WTC11 (cell line): ENCODE measurements at places on chromosomes 5 and 9.

DNA sequence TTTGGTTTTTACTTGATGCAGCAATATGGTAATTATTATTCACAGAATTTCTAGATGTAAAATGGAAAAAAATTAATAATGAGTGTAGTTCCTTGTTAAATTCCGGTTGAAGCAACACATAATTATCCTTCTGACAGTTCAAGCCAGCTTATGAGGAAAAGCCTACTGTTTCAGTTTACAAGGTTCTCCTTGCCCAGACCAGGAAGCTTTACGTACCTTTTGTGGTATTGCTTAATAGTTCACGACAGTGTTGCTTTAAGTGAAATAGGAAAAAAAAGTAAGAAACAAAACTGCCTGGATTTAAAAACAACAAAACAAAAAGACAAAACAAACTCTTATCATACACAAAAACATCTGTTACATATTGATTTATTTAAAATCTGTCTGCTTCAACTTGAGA is 547.3 kb upstream of the C9orf72 start:
- DNase-seq = no peak

- DNase-seq = peak; percentile 86
Observed at GRCh38 chr5:136080483-136081216, 51.9 kb downstream of the TGFBI start.

DNA sequence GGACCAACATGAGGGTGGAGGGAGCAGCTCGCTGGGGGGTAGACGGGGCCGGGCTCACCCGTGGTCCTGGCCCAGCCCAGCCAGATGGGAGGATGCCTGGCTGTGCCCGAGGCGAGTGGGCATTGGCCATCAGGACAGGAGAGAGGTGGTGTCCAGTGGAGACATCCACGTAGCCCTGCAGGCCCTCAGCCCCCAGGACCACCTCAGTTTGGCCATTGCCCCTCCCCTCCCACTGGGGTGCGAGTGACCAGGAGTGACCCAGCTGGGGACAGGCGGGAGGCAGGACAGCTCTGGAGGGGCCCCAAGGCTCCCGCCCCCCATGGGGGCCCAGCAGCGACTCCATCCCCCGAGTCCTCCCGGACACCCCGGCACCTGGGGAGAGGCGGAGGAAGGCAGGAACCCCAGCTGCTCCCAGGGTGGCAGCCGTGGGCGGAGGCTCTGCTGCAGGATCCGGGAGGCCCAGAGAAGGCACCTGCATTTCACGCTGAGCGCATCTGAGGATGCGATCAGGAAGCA is 8.3 kb downstream of the NOXA1 start:
- DNase-seq = no peak

GRCh38 chr5:6731465-6732237 is 18.4 kb downstream of the TENT4A start:
- no peak for DNase-seq

GRCh38 chr5:16871746-16872339 is 64.2 kb downstream of the MYO10 start:
- no peak for DNase-seq

DNA sequence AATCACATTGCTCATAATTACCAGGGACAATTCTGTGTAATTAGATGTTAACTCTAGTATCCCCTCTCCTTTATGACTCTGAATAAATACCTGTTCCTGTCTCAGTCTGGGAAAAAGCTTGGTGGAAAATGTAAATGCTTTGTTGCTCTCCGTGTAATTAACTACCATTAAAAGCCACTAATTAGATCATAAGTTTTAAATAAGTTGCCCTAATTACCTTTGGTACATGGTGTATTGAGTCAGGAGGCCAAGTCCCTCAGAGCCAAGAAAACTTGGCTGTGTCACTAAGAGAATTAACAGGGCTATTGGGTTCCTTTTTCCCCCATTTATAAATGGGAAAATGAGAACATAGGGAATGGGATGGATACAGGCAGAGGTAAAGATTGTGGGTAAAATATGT is 617.6 kb downstream of the TLR4 start:
- DNase-seq = no peak
